ENCODE measurements at places on chromosomes 4 and X.

GRCh38 chrX:11135564-11136185 is 24.5 kb downstream of the HCCS start:
- no peak for DNase-seq

- DNase-seq = no peak
Observed at GRCh38 chr4:149676076-149676475, 139.6 kb downstream of the IQCM start.

DNA sequence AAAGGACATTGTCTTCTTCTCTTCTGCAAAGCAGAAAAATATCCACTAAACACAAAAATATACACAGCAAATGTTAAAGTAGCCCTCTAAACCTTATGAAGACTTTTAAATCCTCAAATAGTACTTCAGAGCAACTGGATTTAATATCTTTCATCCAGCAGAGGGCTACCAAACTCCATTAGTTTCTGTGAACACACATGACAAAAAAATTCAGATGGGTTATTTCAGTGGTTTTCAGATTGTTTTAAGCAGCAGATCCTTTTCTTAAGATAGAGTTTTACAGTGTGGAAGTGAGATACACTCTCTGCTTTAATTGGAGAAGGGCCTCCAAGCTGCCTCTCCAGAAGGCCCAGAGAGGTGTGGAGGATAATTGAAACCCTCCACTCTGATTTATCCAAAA is 56.7 kb downstream of the ANK2 start:
- DNase-seq = no peak

GRCh38 chrX:134023851-134024281 is 38.5 kb upstream of the GPC3 start:
- DNase-seq = no peak

DNA sequence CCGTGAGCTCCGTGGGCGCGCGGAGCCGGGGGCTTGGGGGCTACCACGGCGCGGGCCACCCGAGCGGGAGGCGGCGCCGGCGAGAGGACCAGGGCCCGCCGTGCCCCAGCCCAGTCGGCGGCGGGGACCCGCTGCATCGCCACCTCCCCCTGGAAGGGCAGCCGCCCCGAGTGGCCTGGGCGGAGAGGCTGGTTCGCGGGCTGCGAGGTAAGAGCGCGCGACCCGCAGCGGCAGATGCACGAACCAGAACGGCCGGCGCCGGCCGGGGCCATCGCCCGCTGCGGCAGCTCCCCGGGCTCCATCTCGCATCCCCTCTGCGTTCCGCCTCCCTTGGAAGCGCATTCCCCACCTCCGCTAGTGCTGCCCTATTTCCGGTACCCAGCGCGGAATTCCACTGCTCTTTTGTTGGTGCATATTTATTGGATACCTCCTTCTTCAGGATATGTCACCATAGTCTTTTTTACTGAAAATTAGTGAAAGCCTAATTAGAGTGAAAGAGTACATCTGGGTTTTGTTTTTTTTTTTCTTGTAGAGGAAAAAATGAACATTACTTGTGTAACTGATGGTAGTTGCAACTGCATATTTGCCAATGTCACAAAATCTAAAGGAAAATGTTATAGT is 797 bp downstream of the PKD2 start:
- DNase-seq = peak; percentile 8

DNA sequence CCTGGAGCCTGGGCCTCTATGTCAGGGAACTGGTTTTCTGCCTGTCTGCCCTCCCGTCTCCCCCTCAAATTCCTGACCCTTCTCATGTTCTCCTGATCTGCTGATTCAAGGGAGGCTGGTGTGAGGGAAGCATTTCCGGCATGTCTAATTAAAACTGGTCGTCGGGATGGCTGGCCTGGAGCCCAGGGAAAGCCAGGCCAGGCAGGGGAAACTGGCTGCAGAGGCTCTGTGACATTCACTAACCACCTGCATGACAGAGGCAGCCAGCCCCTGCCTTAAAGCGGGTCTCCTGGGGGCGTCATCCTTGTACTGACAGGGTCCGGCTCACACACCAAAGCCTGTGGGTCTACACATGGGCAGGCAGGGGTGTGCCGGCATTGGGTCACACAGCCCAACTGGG is 35.2 kb downstream of the ABLIM2 start:
- no peak for DNase-seq

DNA sequence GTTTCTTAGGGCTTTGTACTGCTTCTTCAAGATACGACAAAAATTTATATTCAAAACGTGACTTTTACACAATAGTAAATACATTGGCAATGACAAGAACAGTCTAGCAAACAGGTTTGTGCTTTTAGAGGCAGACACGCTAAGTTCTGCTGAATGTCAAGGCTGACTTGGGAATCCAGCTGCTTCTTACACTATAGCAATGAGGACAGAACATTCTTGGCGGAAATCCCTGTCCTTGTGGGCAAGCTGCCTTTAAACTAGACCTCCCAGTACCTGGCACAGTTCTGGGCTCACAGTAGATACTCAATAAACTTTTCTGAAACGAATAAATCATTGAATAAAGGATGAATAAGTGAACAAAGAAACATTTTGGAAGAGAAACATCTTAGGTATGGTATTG is 148.2 kb downstream of the RASL11B start:
- DNase-seq = no peak

DNA sequence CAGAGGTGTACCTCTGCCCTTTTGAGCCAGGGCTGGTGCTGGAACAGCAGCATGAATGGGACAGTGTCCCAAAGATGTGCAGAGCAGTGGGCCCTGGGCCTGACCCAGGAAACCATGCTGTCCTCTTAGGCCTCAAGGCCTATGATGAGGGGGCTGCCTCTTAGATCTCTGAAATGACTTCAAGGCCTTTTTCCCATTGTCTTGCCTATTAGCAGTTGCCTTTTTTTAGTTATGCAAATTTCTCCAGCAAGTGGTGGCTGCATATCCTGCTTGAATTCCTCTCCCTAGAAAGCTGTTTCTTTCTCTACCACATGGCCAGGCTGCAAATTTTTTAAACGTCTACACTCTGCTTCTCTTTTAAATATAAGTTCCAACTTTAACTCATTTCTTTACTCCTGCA is 160.3 kb downstream of the CFAP299 start:
- DNase-seq = no peak

GRCh38 chr4:1029529-1029928 is 18.1 kb downstream of the FGFRL1 start:
- no peak for DNase-seq

- DNase-seq = no peak
Observed at GRCh38 chr4:3512279-3512678, 19.9 kb downstream of the LRPAP1 start.

GRCh38 chrX:48696909-48697727 is 584 bp downstream of the SUV39H1 start:
- no peak for DNase-seq

DNA sequence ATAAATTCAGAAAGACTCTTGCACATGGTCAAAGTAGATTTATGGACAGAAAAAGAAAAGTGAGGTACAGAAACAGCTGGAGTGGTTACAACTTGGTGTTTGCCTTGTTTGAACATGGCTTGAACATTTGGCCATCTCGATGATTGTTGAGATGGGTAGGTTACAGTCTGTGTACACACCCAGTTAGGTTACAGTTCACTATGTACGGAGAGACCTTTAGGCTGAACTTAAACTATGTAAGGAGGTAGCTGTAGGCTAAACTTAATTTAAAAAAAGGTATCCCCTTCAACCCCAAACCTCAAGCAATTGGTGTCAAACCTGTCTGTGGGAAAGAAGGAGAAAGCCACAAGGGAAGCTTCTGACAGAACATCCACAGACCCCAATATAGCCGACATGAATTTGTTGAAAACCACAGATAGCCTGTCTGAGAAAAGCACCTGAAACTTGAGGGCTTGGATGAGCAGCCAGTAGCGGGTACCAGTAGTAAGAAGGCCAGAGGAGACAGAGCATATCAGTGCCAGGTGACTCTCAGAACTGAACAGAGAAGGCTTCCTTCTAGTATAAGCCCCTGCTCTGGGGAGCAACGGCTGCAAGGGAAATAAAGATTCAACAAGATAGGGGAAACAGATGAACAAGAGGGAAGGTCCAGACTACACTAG is 247.9 kb upstream of the GALNTL6 start:
- DNase-seq = no peak

DNA sequence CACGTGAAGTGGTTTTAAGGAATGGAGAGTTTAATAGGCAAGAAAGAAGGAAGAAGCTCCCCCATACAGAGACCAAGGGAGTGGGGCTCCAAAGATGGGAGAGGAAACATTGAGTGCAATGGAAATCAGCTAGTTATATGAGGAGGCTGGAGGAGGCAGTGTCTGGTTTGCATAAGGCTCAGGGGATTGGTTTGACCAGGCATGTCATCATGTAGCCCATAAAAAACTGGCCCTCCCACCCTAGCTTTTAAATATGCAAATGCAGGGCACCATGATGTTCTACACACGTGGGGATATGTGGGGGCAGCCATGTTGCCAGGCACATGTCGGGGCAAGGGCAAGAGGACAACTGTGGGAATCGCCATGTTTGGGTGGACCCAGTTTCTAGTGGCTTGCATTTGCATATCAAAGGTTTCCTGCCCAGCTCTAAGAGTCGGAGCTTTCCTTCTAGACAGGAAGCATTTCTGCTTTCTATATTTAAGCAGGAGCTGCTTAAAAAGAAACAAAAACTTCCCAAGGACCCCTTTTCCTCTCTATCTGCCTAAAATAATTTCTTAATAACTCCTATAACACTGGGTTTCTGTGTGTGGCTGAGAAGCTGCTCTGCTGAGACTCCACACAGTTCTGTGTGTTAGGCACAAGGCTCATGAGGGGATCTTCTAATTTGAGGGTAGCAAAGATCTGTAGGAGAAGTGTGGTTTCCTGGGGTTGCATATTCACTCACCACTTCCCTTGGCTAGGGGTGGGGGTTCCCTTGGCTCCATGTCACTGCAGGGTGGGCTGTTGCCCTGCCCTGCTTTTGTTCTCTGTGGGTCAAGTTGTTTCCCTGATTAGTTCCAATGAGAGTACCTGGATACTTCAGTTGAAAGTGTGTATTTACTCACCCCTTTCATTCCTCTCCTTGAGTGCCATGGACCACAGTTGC is 113.5 kb downstream of the VSIG4 start:
- no peak for DNase-seq

GRCh38 chr4:130257271-130257670 is 1161.3 kb downstream of the C4orf33 start:
- DNase-seq = no peak

- DNase-seq = no peak
Observed at GRCh38 chrX:39910651-39911050, 187.1 kb downstream of the BCOR start.

GRCh38 chr4:27742816-27743215 is 882.2 kb downstream of the STIM2 start:
- no peak for DNase-seq

GRCh38 chrX:1466232-1466661 is 13.5 kb upstream of the ASMTL start:
- DNase-seq = peak; percentile 1

DNA sequence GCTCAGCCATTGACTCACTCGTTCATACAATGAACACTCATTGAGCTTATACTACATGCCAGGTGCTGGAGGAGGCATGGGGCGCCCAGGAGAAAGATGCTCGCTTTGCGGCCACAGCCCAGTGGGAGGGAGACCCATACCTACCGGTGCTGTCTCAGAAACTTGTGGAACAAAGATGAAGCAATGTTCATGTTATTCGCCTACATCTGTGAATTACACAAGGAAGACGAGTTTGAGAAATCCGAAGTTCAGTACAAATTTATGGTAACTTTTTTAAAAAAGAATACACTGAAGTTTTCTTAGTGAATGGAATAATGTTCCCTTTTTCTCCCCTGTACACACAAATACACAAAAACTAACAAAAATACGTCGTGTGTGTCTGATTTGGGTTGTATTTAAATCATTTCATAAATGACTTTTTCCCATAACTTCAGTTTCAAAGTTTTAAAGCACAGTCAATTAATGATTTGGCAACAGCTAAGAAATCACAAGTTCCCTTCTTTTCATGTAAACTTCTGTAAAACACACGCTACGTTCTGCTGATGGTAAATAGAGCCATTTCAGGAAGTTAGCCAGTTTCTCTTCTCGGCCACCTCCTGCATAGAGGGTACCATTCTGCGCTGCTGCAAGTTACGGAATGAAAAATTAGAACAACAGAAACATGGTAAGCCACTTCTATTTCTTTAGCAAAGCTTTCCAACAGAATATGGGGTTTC is at the start of gene TLR8:
TSS of gene TLR8 (plus strand) at position 575 of the 716 bp plus-strand sequence. CDS start at position 662, 87 bp downstream.
- no peak for DNase-seq

DNA sequence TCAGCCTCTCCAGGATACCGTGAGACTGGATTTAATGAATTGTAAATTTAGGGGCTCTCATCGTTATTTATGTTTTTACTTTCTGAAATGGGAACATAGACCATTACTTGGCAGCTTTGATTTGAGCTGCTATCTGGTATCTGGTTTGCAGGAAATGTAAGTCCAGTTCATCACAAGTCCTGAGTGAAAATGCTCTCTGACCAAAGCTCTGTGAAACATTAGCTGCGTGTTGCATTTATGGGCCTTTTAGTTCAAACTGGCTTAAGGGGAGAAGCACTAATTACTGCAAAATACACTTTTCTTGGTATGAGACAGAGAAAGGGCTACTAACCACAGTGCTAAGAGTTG is 420 bp downstream of the CC2D2A start:
- no peak for DNase-seq

DNA sequence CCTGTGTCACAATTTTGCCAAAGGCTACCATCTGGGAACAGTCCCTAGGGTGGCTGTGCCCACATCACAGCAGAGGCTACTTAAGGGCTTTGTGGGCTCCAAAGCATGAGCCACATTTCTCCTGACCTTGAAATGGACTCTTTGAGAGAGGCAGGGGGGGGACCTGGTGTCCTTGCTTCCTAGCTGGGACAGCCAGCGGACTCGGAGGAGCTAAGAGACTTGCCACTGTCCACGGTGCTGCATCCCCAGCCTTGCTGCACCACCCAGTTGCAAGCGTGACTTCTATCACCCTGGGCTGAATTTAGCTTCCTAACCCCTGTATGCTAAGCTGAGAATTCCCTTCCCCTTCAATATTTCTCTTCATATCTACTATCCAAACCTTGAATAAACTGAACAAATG is 99.0 kb downstream of the PHKA2 start:
- DNase-seq = no peak

GRCh38 chr4:35087218-35087617 is 1157.1 kb downstream of the ARAP2 start:
- no peak for DNase-seq

DNA sequence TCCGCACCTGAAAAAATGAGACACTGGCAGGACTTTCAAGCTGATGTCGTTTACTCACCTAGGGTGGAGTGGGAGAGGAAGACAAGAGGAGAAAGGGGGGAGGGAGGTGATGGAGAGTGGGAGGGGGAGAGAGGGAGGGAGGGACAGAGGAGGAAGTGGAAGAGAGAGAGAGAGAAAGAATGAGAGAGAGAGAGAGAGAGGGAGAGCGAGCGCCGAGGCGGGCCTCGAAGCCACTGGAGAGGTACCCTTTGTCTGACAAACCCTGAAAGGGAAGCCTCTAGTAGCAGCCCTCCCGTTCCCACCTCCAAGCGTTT is 296 bp upstream of the ADGRL3 start:
- DNase-seq = no peak

DNA sequence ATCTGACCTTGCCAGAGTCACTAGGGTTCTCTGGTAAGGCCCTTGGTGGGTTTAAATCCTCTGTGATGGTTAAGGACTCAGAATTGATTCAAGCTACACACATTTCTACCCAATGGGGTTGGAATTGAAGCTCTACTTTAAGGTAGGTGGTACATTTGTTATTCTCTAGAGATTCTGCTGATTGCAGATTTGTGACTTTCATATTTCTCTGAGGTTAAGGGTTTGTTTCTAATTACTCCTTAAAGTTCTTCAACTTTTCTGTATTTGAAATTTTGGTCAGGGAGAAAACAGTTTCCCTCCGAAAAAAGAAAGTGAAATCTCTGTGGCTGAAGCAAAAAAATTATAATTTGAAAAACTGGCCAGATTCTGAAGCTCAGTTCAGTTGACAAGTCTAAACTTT is 25.8 kb upstream of the USP46 start:
- no peak for DNase-seq
